ENCODE measurements at places on chromosomes 3 and 15.

GRCh38 chr15:80159301-80159700, 6.5 kb downstream of the FAH start:
- no peak for DNase-seq

DNA sequence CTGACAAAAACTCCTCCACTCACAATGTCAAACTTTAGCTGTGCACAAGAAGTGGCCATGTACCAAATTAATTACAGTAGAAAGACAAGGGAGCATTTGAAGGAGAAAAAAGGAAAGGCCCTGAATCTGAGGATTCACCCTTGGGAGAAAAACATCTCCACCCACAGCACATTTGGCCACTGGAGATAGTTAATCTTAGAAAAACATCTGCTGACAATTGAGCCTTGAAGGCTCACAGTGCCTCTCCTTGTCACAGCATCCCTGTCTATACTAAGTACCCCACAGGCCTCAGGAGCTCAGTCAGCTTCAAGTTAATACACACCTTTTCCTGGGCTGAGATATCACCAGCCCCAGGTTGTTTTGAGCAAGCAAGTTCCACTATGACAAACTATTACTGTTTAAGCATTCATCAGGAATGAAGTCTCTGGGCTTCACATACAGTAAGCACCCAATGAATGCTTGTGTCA, 78.1 kb upstream of the SETMAR start:
- DNase-seq, result no peak

GRCh38 chr15:90035095-90035839, 34.1 kb downstream of the ZNF710 start:
- DNase-seq, result peak; percentile 79

- DNase-seq, result no peak
Measured at GRCh38 chr3:197064771-197065170, 35.2 kb upstream of the MELTF start.

GRCh38 chr3:128806588-128806987, 72.8 kb upstream of the ACAD9 start:
- no peak for DNase-seq

DNA sequence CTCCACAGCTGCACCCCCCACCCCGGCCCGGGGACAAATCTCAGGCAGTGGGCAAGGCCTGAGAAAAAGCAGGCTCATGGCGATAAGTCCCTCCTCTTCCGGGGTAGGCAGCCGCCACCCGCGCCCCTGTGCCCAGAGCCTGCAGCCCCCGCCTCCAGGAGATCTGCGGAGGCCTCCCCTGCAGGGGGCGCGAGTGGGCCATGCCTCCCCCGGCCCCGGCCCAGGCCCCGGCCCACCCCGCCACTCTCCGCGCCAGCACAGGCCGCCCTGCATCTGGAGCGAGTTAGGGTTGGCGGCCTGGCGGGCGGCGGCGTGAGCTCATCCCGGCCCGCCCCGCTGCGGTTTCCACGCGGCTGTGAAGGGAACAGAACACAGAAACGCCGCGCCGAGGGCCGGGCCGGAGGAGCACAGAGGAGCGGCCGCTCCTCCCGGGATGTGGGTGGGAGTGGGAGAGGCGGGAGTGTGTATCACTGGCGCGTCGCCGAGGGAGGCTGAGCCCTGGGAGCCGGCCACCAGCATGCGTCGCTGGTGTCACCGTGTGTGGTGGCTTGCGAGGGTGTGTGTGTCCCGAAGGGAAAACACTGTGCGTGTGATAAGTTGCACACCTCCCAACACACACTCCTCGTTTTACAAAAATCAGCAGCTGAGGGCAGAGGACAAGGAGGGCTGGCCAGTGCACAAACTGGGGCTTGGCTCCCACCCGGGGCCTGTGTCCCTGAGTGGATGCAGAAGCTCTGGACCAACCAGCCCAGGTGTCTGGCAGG, 17.2 kb downstream of the MYL3 start:
- DNase-seq, result peak; percentile 71

DNA sequence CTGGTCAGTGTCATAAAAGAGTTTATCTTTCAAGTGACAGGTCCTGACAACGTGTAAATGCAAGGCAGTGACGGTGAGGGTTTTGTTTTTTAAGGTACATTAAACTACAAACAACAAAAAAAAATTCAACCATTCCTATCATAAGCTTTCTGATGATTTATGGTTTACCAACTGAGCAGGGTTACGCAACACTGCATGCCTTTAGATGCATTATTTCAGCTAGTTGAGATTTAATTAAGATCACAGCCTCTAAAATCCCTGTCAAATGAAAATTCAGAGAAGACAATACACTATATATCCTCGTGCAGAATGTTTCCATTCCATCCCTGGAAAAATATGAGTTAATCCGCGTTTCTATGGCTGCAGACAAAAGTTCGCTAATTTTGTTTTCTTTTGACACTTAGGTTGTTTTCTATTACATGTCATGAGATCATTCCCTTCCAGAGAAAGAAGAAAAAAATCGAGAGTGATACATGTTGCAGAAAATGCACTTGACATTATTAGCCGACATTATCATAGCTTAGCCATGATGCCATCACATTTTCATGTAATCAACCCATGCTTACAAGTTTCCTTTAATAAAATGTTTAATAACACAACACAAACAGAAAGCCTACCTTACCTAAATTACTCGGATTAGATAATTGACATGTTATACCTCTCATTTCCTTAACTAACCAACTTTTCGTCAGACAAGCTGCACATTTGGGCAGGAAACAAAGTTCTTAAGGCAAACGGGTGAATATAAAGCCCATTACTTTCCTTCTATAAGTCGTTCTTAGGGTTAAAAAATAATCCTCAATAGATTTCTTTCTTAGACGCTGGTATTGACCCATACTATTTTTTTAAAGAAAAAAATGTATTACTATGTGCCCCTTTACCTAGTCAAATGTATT, 521.2 kb downstream of the FOXP1 start:
- DNase-seq, result peak; percentile 78

DNA sequence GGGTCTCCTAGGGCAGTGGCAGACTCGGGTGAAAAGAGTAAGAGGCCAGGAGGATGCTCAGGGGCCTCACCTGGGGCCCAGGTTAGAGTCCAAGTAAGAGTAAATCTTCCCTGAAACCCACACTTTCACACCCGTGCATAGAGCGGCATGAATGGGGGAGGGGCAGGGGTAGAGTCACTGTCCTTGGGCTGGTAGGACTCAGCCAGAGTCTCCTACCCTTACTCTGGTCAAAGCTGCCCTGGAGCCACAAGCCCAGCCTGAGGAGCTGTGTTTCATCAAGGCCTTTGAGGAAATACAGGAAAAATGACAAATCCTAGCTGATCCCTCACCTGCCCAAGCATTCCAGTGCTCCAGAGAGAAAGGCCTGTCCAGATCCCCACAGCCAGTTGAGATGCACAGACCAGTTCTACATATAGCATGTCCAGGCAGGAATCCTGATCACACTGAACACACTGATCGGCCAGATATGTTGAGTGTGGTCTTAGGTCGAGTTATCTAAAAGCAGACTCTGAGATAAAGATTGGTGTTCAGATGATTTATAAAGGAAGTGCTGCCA, 16.7 kb upstream of the CTNNB1 start:
- DNase-seq, result no peak

DNA sequence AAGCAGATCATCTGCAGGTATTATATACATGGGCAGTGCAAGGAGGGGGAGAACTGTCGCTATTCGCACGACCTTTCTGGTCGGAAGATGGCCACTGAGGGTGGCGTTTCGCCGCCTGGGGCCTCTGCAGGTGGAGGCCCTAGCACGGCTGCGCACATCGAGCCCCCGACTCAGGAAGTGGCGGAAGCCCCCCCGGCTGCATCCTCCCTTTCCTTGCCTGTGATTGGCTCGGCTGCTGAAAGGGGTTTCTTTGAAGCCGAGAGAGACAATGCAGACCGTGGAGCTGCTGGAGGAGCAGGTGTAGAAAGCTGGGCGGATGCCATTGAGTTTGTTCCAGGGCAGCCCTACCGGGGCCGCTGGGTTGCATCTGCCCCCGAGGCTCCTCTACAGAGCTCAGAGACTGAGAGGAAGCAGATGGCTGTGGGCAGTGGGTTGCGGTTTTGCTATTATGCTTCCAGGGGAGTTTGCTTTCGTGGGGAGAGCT, 639 bp downstream of the MKRN3 start:
- DNase-seq, result peak; percentile 21

GRCh38 chr15:64895285-64896065, 16.2 kb upstream of the ANKDD1A start:
- DNase-seq, result peak; percentile 66

DNA sequence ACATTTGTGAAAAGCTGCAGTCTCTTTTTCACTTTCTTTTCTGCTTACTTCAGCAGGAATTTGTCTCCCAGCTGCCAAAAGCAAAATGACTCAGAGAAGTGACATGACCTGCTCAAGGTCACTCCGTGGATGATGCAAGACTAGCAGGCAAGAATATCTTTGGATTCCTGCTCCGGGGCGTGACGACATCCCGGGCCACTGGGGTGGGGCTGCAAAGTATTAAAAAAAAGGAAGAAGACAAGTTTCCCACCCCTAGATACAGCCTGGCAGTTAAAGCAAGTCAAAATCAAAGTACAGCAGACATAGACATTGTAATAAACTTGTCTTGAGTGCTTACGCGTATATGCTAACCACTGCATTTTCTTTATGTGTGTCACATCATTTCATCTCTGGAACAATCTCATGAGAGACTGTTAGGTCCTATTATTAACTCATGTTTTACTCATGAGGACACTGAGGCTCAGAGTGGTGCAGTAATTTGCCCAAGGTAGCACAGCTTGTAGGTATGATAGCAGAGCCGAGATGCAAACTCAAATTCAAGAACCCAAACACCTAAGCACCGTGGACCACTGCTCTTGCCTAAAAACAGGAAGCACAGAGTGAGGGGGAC, 485.2 kb upstream of the PROK2 start:
- peak; percentile 97 for DNase-seq

DNA sequence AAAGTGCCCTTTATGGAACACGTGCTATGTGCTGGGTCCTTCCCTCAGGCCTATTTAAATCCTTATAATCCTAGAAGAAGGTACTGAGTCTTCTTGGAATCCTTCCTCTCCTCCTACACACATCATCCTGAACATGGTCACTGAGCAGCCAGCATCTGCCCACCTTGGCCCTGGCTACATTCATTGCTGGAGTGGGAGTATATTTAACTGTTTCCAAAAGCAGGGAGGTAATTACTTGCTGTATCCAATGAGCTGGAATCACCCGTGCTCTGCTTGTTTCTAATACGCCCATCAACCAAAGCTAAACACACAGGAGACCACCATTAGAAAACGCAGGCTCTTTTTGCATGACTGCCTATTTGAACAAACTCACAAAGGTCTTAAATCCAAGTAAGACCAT, 122.2 kb downstream of the RORA start:
- DNase-seq, result no peak

DNA sequence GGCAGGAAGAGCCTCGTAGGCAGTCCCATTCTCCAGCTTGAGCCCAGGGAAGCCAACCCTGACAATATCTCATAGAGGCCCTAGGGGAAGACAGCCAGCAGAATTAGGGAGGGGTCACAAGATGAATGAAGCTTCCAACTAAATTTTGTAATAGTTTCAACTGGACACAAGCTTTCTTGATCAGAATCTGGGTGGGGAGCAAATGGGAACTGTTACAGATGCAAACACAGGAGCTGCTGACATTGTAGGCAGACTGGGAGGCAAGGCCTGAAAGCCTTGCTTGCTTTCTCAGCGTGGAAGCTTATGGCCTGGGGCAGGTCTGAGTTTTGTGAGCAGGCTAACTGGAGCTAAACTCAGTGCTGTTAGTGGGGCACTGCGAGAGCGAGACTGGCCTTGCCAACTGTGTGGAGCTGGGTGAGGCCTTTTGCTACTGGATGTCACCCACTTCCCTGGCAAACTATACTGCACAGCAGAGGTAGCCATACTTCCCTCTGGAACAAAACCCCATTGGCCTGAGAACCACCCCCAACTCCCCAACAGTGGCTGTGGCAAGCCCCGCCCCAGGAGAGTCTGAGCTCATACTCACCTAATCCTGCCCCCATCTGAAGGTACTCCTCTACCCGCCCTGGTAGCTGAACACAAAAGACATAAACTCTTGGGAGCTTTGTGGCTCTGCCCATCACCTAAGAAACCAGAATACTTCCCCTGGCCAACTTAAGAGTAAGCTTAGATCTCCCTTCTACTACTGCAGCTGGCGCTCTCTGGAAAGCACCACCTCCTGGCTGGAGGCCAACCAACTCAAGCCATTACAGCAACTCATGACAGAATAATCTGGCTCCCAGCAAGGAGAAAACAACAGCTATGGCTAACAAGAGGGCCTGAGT, 42.9 kb downstream of the CFAP20DC start:
- peak; percentile 68 for DNase-seq

DNA sequence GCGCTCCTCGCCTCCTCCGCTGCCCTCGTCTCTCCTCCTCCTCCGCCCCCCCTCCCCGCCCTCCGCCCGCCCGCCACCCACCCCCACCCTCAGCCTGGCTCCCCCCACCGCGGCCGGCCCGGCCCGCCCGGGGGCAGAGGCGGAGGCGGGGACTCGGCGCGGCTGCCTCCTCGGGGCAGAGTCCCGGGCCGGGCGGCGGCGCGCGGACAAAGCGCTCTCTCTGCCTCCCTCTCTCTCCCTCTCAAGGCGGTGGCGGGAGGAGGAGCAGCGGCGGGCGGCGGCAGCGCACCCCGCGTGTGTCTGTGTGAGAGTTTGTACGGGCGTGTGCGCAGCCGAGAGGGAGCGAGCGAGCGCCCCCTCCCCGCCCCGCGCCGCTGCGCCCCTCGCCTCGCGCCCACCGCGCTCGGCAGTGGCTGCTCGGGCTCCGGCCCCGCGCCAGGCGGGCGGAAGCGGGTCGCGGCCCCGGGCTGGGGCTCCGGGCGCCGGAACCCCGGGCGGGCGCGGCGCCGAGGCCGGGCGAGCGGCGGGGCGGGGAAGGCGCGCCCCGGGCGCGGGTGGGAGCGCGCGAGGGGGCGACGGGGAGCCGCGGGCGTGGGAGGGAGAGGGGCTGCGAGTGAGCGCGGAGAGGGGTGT, at the start of gene IGF2BP2:
IGF2BP2 (minus strand) TSS at position 37 of the 633 bp plus-strand sequence. CDS start 82 bp downstream, outside the sequence.
- peak; percentile 89 for DNase-seq

GRCh38 chr3:196232154-196232881, 16.0 kb downstream of the SLC51A start:
- DNase-seq, result no peak

GRCh38 chr3:107142786-107143575, 234.3 kb upstream of the CCDC54 start:
- DNase-seq, result no peak

DNA sequence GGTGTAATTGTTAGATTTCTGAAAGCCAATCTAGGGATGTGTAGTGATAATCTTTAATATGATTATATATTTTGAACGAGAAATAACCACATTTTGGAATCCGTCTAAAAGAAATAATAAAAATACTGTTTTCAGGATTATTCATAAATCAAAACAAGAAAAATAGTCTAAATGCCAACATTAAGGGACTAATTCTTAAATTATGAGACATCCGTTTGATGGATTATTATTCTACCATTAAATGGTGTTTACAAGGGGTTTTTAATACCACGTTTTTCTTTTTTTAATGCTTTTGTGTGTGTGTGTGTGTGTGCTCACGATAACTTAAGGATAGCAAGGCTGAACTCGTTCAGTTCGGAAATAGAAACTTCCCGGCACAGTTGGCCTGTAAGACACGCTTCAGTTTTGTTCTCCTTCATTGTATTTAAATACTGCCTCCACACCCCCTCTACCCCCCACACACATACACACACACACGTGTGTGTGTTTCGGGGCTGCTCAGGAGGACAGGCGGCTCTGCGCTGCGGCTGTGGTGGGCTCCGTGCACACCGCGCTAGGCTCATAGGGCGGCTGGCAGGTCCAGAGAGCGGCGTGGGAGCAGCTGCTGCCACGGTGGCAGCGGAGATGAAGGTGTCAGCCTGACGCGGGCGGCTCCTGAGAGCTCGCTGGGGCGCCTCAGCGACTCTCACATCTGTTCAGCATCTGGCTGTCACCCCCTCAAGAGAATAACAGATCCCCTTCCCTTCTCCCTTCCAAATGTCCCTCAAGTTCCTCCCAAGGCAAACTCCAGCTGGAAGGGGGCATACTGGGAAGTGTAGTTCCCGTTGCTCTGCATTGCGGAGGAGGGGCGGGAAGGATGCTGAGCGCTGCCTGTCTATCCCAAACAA, 23.0 kb upstream of the ANP32A start:
- DNase-seq, result peak; percentile 5

Data from iris pigment epithelial cell (primary cell).